ENCODE measurements at places on chromosomes 3 and 15. TPM values are rescaled to one million over a fixed set of nuclear protein-coding genes. Genes with fewer than 3 reads are reported as not detected.

HDC gene
- total RNA-seq = 4.1 TPM

- no peak for DNase-seq
- no peak overlapping the region for H3K4me3 ChIP-seq
- no peaks in the 10 kb centered on the region for H3K27me3 ChIP-seq
- no peak overlapping the region for H3K27ac ChIP-seq
Observed at GRCh38 chr15:87874896-87875711, 381.4 kb downstream of the NTRK3 start.

DNA sequence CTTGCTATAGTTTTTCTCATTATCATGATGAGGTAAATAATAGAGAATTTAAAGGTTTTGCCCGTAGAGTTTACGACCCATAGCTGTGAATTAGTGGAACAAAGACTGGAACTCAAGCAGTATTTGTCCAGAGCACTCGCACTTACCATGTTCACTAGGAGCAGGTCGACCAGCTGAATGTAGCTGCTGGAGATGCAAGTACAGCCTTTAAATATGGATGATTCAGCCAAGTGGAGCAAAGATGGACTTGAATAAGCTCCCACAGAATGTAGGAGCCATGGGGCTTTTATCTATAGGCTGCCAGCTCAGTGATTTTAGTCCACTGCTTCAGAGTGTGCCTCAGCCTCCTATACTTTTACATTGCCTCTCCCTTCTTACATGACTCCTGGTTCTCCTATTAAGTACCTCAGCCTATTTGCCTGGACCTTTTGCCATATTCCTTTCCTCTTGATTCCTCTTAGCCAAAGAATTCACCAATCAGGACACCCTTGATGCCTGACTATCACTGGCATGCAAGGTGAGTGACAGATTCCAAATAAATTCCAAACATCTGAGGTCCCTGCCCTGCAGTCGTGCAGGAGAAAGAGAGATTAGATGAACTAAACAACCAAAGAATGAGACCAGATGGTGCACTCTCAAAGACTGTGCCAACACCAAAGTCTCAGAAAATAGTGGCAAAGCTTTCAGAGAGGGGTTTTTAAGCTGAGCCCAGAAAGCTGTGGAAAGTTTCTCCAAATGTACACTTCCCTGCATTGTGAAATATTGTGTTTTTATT is 3.9 kb downstream of the MKRN3 start:
- H3K36me3 ChIP-seq = no peaks in the 10 kb centered on the region
- H3K4me3 ChIP-seq = no peak overlapping the region
- no peaks in the 10 kb centered on the region for H3K4me1 ChIP-seq
- no peaks in the 10 kb centered on the region for H3K27me3 ChIP-seq
- H3K27ac ChIP-seq = no peak overlapping the region
- no peak for DNase-seq

DNA sequence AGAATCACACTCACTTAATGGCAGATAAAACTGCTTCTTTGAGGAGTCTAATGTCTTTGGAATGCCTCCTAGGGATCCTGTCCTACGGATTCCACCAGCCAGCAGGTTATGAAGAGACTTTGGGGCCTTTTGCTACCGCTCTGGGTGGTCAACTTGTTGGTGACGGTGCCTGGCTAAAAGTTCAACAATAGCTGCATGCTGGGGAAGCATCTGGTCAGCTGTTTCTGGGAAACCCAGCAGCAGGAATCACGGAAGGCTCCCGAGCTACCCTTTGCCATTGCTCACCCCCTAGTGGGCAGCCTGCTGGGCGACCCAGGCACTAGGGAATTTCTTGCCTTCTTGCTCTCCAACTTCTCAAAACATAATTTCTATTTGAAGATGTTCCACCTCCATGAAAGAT is 263.3 kb downstream of the NEK10 start:
- H3K4me1 ChIP-seq = no peaks in the 10 kb centered on the region
- no peaks in the 10 kb centered on the region for H3K27me3 ChIP-seq
- no peaks in the 10 kb centered on the region for H3K36me3 ChIP-seq

- H3K36me3 ChIP-seq = peaks cover 9% of the 10 kb centered on the region
- no peaks in the 10 kb centered on the region for H3K27me3 ChIP-seq
- H3K4me1 ChIP-seq = peaks cover 36% of the 10 kb centered on the region
- peak overlapping the region; percentile 47 for H3K27ac ChIP-seq
- H3K4me3 ChIP-seq = no peak overlapping the region
- DNase-seq = no peak
Observed at GRCh38 chr15:64622410-64623260, 152.8 kb downstream of the RBPMS2 start.

DIPK2A gene
- total RNA-seq = 24.4 TPM

FSD2 gene
- not detected for total RNA-seq

GRCh38 chr15:60635507-60636352 is 156.8 kb upstream of the ICE2 start:
- no peaks in the 10 kb centered on the region for H3K27me3 ChIP-seq
- H3K36me3 ChIP-seq = no peaks in the 10 kb centered on the region
- peaks cover 4% of the 10 kb centered on the region for H3K4me1 ChIP-seq
- H3K4me3 ChIP-seq = no peak overlapping the region

DNA sequence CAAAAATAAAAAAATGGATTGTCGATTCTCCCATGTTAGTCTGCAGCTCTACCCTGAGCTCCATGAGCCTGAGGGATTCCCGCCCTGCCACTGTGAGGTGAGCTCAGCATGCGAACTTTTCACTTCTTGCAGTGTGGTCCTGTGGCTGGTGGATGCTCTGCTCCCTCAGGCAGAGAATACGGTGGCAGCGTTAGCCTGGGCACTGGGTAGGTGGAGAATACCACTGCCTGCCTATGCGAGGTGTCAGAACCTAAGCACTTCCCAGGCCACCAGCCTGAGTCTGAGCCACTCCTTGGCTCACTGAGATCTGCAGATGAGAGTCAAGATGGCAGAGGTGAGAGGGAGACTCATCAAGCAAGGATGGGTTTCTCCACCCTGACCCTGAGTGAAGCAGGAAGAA is 70.1 kb downstream of the ITGB5 start:
- H3K36me3 ChIP-seq = no peaks in the 10 kb centered on the region
- H3K4me3 ChIP-seq = no peak overlapping the region
- H3K27ac ChIP-seq = no peak overlapping the region
- DNase-seq = no peak
- H3K4me1 ChIP-seq = peaks cover 18% of the 10 kb centered on the region

- H3K27me3 ChIP-seq = no peaks in the 10 kb centered on the region
- peaks cover 79% of the 10 kb centered on the region for H3K36me3 ChIP-seq
- H3K27ac ChIP-seq = no peak overlapping the region
Observed at GRCh38 chr15:63729115-63729884, 104.4 kb downstream of the HERC1 start.

GRCh38 chr3:33956776-33957175 is 158.3 kb downstream of the PDCD6IP start:
- H3K36me3 ChIP-seq = no peaks in the 10 kb centered on the region
- no peaks in the 10 kb centered on the region for H3K4me1 ChIP-seq
- no peak overlapping the region for H3K4me3 ChIP-seq

- H3K4me1 ChIP-seq = no peaks in the 10 kb centered on the region
- no peak overlapping the region for H3K4me3 ChIP-seq
- no peak overlapping the region for H3K27ac ChIP-seq
- no peaks in the 10 kb centered on the region for H3K27me3 ChIP-seq
Observed at GRCh38 chr15:53827355-53827754, 67.9 kb upstream of the WDR72 start.

P2RY14 gene
- total RNA-seq = 7.2 TPM

GP5 gene
- 0.26 TPM for total RNA-seq

DNA sequence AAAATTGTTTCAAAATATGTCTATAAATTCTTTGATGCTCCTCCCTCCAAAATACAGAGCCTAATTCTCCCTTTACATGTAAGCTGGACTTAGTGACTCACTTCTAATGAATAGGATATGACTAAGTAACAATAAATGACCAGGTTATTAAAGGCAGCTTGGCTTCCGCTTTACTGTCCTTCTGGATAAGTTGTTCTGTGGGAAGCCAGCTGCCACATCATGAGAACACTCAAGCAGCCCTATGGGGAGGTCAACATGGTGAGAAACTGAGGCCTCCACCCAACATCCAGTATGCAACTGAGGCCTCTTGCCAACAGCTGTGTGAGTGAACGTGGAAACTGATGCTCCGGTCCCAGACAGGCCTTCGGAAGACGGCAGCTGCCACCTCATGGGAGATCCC is 247.3 kb upstream of the CHRM5 start:
- H3K27ac ChIP-seq = no peak overlapping the region
- H3K4me1 ChIP-seq = no peaks in the 10 kb centered on the region
- no peaks in the 10 kb centered on the region for H3K36me3 ChIP-seq
- H3K4me3 ChIP-seq = no peak overlapping the region
- DNase-seq = no peak
- H3K27me3 ChIP-seq = no peaks in the 10 kb centered on the region

MOBP gene
- not detected for total RNA-seq

APOD gene
- total RNA-seq = 59.4 TPM

LSG1 gene
- total RNA-seq = 36.8 TPM

- H3K27ac ChIP-seq = no peak overlapping the region
- no peaks in the 10 kb centered on the region for H3K36me3 ChIP-seq
Observed at GRCh38 chr3:156216852-156217251, 96.5 kb downstream of the KCNAB1 start.

MAP1A gene
- 2.3 TPM for total RNA-seq

DNA sequence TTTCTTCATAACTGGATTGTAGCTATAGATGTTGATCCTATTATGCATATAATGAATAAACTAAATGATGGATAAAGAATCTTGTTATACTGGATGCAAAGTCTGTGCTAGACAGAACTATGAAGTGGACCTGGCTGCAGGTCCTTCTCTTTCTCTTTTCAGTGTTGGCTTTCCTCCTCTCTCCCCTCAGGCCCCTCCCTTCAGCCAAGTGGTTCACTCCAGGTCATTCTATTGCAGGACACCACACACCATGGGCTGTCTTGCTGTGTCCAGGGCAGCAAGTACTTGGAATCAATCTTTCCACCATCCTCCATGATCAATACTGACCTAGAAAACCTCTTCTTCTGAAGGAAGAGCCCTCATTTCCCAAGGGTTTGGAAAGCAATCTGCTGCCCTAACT is 20.3 kb downstream of the EIF4E3 start:
- H3K27me3 ChIP-seq = no peaks in the 10 kb centered on the region
- H3K4me1 ChIP-seq = peaks cover 29% of the 10 kb centered on the region
- H3K4me3 ChIP-seq = no peak overlapping the region
- DNase-seq = no peak
- no peaks in the 10 kb centered on the region for H3K36me3 ChIP-seq

DNA sequence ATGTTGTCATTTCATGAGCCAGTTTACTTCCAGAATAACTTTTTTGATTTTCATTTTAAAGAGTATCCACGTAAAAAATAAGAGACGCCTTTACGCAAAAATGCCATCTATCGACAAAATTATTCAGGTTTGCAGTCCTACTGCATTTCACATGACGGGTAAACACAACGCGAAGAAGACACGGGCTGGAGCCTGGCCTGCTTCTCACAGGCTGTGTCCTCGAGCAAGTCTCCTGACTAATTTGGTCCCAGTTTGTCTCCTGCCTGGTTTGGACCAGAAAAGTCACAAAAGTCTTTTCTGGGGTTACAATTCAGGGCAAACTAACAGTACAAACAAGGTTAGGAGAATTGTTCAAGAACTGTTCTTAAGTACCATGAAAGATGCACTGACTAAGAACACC is 51.7 kb downstream of the CHSY1 start:
- H3K4me3 ChIP-seq = no peak overlapping the region
- no peaks in the 10 kb centered on the region for H3K36me3 ChIP-seq
- peak overlapping the region; percentile 53 for H3K27ac ChIP-seq
- no peaks in the 10 kb centered on the region for H3K27me3 ChIP-seq
- H3K4me1 ChIP-seq = peaks cover 58% of the 10 kb centered on the region
- no peak for DNase-seq

DNA sequence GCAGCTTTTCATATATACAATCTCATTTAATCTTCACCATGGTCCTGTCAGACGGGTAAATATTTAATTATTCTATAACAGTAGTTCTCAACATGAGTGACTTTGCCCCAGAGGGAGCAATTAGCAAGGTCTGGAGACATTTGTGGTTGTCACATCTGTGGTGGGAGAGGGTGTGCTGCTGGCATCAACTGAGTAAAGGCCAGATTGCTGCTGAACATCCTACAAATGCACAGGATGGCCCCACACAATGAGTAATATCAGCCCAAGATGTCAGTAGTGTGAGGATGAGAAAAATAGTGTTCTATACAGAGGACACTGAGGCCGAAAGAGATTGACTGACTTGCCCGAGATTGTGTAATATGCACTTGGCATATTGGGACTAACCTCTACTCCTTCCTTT is 156.0 kb downstream of the AGBL1 start:
- no peak overlapping the region for H3K4me3 ChIP-seq
- no peaks in the 10 kb centered on the region for H3K27me3 ChIP-seq
- no peaks in the 10 kb centered on the region for H3K4me1 ChIP-seq
- DNase-seq = no peak
- no peak overlapping the region for H3K27ac ChIP-seq

DNA sequence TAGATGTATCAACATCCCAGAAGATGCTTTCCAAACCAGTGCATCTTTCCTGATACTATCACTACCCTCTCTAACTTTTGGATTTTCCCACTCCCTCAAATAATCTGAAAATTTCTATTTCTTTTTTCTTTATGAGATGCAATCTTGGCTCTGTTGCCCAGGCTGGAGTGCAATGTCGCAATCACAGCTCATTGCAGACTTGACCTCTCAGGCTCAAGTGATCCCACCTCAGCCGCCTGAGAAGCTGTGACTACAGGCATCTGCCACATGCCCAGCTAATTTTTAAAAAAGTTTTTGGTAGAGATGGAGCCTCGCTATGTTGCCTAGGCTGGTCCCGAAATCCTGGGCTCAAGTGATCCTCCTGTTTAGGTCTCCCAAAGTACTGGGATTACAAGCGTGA is 239.7 kb downstream of the SUCLG2 start:
- H3K4me1 ChIP-seq = no peaks in the 10 kb centered on the region
- no peak overlapping the region for H3K27ac ChIP-seq
- H3K27me3 ChIP-seq = no peaks in the 10 kb centered on the region
- no peak overlapping the region for H3K4me3 ChIP-seq
- no peaks in the 10 kb centered on the region for H3K36me3 ChIP-seq

STXBP5L gene
- total RNA-seq = not detected

GRCh38 chr3:172581757-172582166 is 58.5 kb upstream of the TNFSF10 start:
- peaks cover 43% of the 10 kb centered on the region for H3K4me1 ChIP-seq
- H3K4me3 ChIP-seq = no peak overlapping the region
- no peaks in the 10 kb centered on the region for H3K27me3 ChIP-seq
- DNase-seq = no peak
- H3K27ac ChIP-seq = peak overlapping the region; percentile 15

C3orf20 gene
- 0.14 TPM for total RNA-seq

SST gene
- total RNA-seq = not detected

DNA sequence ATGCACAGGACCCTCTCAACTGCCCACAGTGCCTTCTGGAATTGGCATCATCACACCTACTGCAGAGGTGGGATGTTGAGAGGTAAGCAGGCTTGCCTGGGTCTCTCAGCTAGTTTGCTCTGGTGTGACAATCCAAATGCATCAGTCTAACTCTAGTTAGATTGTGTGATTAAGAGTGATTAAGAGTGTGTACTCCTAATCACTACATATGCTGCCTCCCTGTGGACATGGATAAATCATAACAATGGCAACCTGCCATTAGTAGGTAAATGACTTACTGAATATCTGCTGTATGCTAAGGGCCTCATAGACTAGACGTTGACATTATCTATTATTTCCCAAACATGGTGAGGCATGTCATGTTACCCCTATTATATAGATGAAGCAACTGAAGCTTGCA is 342.1 kb downstream of the OCA2 start:
- no peaks in the 10 kb centered on the region for H3K36me3 ChIP-seq
- H3K27ac ChIP-seq = no peak overlapping the region
- no peaks in the 10 kb centered on the region for H3K27me3 ChIP-seq
- no peaks in the 10 kb centered on the region for H3K4me1 ChIP-seq
- H3K4me3 ChIP-seq = no peak overlapping the region
